AG09319 (cell line): ENCODE measurements at places on chromosomes 4 and X.

GRCh38 chrX:16311671-16312070 is 144.4 kb downstream of the MAGEB17 start:
- DNase-seq: no peak

DNA sequence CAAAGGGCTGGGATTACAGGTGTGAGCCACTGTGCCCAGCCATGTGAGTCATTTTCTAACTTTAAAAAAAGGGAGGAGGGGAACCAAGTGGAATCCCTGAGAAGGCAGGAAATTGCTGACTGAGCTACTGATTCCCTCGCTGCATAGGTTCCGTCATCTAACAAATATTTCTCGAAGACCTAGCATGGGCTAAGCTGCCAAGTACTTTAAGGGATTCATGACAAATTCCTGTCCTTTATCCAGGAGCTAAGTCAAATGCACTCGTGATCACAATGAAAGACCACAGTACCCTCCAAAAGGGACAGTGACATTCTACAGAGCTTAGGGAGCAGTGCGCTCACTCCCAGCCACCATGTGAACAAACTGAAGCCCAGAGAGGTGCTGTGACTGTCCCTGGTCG is 33.2 kb upstream of the MAN2B2 start:
- no peak for DNase-seq

DNA sequence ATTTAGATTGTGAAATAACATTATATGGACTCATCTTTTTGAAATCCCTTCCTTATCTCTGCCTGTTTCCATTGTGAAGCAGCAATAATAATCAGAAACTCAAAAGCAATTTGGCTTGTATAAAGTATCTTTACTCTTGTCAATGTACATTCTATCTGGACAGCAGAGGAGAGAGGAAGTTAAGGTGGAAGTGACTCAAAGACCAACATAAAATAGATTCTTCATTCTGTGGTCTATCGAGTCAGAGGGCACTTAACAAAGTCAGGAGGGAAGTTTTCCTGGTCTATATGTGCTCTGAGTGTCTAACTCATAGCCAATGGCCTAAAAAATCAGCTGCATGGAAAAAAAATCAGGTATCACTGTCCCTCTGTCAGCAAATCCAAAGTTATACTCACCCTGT is 155.5 kb downstream of the EMCN start:
- DNase-seq: no peak

GRCh38 chr4:56817840-56818491 is 3.5 kb downstream of the SPINK2 start:
- DNase-seq: no peak

DNA sequence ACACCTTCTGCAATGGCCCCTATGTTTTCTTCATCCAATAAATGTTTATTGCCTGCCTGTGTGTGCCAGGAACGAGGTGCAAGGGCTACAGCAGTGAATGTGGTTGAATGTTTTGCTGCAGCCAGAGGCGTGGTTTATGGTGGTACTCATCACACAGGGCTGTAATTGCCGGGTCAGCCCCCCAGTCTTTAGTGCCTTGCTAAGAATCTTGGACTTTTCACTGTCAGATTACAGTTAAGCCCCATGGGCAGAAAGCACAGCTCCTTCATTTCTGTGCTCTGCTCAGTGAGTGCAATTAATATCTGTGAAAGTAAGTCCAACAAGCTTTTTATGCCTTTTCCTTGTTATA is 67.8 kb downstream of the TAPT1 start:
- DNase-seq: no peak

GRCh38 chr4:119014658-119015057 is 121.0 kb upstream of the MYOZ2 start:
- DNase-seq: no peak

DNA sequence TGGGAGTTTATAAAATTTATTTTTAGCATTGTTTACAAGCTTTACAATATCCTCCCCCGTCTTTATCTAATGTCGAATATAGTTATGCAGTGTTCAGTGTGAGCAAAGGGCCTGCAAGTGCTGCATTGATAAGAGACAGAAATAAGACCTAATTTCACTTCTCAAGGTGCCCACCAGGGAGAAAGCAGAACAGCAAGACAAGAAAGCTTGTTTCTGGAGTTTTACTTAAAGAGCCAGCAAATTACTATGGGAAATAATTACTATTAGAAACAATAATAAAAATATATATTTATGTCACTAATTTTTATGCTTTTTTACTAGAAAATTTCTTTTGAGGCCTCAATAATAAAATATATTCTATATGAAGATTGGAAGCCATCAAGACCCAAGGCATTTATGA is 2677.7 kb downstream of the ARAP2 start:
- no peak for DNase-seq

GRCh38 chrX:154511761-154512160 is 4.3 kb downstream of the FAM3A start:
- DNase-seq: no peak

DNA sequence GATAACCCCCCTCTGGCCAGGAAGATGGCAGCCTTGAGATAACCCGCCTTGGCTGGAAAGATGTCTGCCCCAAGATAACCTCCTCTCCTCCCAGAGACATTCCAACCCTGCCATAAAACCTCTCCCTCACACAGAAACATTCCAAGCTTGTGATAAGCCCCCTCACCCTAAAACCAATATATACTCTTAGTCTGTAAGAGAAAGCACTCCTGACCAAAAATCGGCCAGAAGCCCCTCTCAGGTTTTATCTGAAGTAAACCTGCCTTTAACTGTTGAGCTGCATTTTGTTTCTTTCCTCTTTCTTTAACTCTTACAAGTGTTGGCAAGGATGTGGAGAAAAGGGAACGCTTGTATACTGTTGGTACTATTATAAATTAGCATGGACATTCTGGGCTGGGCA is 8.5 kb downstream of the ERCC6L start:
- DNase-seq: no peak

- DNase-seq: no peak
Measured at GRCh38 chr4:8321771-8322170, 52.2 kb downstream of the HTRA3 start.

DNA sequence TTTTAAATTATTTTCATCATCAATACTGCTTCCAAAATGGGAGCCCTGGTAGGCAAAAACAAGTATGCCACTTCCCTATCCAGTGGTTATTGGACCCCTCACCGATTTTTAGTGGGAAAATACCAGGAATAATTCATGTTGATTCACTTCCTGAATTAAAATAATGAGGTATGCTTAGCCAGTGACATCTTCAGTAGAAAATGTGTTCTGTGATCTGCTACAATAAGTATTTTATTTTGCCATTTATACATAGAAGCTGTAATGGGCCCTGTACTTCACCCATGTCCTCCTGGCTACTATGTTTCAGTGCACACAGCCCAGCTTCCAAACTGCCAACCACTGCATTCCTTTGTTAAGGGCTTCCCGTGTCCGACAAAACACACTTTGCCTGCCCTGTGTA is 41.0 kb upstream of the KLHL34 start:
- DNase-seq: no peak

GRCh38 chrX:130623518-130623917 is 221.7 kb downstream of the RBMX2 start:
- no peak for DNase-seq

DNA sequence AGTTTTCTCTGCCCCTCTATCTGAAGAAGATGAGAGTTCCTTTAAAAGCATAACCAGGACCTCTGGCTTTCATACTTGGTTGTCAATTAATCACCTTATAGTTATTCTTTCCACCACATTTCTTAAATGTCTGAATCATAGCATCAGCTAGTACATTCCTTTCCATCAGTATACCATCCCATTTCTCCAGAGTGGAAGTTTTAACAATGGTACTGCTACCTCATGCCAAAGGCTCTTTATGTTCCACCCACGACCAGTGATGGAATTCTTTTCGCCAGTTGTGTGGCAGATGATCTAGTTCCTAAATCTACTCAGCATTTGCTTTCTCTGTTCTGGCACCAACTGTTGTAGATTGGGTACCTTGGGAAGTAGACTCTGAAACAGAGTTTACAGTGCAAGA is 379.8 kb downstream of the ZNF674 start:
- no peak for DNase-seq

DNA sequence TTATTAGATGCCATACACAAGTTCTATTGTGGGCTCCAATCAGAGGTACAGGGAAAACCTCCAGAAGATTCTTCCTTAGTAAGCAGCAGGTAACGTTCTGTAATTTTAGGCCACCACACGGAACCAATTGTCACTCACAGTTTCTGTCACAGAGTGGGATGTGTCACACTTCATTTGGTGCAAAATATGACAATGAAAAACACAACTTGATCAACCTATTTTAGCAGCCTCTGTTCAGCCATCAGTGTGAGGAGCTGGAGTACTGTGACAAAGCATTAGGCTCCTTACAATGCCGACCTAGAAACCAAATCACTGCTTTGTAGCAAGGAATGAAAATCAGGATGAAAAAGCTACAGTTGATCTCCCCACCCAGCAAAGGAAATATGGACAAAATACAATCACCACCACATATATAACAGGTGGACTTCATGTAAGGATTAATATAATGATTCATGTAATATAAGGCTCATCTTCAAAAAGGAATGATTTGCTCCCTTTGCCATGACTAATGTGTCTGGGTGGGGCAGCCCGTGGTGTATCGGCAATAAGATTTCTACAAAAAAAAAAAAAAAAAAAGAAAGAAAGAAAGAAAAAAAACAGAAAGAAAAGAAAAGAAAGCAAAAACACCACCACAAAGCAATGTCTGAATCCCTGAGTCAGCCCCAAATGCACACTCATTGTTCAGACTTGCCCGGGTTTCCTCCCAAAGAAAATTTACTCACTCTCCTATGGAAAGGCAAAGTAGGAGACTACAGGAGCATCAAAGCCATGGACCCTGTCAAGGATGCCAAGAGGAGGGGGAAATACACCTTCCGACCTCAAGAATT is 36.0 kb downstream of the SLC9A7 start:
- DNase-seq: no peak

DNA sequence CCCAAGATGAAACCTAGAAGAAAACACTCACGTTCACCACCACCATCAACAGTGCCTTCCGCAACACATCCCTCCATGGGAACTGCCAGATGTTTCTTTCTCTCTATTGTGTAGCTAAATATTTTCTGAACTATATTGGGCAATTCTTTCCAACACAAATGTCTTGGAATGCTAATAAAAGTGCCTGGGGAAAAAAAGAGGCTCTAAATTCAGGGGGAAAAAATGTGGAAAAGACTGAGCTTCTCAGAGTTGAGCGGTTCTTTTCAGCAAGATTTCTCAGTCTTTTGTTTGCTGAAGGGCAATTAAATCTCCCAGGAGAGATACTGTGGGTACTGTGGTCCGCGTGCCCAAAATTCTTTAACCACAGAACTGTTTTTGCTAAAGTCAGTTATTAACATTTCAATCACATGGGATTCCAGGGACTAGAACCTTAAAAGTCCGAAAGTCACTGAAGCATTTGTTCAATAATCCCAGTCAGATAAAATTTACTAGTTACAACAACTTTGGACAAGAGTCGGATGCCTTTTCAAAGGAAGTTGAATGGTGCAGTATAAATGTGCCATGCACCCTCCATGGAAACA is 51.9 kb upstream of the DHRSX start:
- DNase-seq: peak; percentile 93

GRCh38 chr4:1294891-1295290 is 5.2 kb downstream of the MAEA start:
- no peak for DNase-seq

- DNase-seq: peak; percentile 98
Measured at GRCh38 chr4:99300934-99301333, 10.1 kb upstream of the ADH1A start.

GRCh38 chr4:8940792-8941491 is 69.3 kb upstream of the HMX1 start:
- no peak for DNase-seq

GRCh38 chrX:50877310-50877709 is 33.2 kb upstream of the BMP15 start:
- no peak for DNase-seq

- no peak for DNase-seq
Measured at GRCh38 chrX:33178690-33179089, 32.7 kb downstream of the DMD start.

- DNase-seq: no peak
Measured at GRCh38 chrX:154440623-154441357, 3.2 kb upstream of the FAM50A start.
